Activated CD4-positive, alpha-beta T cell treated with anti-CD3 and anti-CD28 coated beads, Interleukin-2, amount 10 ng/mL, durations not matched to agents 7 days and 5 days (primary cell): ENCODE measurements at places on chromosomes 7 and 10.

- DNase-seq: no peak
These were observed 300.9 kb upstream of the MTPN start for GRCh38 chr7:136278057-136278456.

GRCh38 chr7:29127527-29127926, 18.8 kb downstream of the CPVL start:
- DNase-seq: no peak

DNA sequence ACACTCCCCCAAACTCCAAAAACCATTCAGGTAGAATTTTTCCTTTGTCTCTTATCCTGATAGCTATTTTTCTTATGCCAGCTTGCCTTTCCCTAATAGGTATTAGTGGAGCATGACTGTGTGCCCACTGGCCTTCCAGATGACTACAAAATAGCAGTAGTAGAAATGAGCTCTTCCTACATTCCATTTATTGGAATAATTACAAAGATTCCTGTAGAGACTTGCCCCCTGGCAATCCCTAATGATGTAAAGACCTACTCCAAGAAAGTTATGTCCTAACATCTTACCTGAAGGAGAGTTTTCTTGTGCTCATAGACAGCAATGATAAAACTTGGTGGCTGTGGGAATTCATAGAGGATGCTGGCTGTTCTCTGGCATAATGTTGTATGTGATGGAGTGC, 501.8 kb downstream of the GATA3 start:
- DNase-seq: no peak

DNA sequence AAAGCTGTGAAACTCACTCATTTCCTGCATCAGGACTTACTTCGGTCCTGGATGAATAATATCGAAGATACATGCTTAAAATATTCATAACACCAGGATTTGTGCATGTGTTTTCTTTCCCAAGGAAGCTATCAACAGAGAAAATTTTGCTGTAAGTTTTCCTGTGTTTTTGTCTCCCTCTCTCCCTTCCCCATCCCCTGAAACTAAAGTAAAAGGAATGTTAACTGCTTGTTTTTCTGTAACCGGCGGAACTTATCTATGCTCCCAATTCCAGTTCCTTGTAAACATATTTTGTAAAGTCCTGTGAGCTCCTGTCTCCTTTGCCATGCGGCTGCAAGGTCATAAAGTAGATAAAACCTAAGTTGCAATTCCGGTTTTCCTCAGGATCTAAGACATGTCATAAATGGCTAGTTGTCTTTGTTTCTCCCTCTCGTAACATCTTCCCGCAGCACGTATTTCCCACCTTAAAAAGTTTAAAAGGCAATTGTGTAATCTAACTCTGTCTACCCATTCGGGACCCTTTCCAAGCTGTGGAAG, 79.0 kb upstream of the POM121L12 start:
- DNase-seq: no peak

- peak; percentile 54 for DNase-seq
These were observed 951.6 kb downstream of the ANKRD7 start for GRCh38 chr7:119175911-119176627.

GRCh38 chr7:134505856-134506255, 21.5 kb upstream of the AKR1B10 start:
- no peak for DNase-seq

DNA sequence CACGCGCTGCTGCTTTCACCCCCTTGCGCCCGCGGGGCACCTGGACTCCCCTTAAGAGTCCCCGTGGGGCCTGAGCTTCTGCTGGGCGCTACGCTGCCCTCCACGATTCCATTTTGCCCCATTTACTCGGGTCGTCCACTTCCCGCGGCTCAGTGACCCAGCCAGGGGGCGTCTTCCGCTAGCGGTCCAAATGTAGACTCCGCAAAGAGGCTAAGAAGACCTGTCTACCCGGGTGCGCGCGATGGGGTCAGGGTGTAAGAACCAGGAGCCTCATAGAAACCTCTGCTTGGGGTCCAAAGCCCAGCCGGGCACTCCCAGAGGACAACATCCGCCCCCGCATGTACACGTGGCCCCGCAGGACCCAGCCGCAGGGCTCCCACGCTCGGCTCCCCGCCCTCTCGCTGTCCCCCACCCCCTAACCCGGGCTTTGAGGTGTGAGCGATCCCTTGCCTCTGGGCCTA, 5.2 kb upstream of the HMX2 start:
- no peak for DNase-seq

GRCh38 chr7:50184271-50184990, 91.4 kb upstream of the ZPBP start:
- no peak for DNase-seq

DNA sequence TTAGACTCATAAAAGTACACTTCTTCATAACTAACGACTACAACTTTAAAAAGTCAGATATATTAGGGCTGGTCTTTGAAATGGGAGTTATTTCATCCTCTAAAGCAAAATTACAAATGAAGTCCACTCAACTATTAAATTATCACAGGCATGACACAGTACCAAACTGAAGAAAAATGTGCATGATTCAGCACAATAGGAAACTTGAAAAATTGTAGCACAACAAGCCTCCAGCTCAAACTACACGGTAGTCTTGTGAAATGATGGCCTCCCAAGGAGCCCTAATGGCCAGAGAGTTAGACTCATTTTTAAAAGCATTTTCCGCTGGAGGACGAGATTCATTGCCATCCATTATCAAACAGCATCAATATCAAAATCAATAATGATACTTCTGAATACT, 76.4 kb downstream of the MAGI2 start:
- DNase-seq: no peak

DNA sequence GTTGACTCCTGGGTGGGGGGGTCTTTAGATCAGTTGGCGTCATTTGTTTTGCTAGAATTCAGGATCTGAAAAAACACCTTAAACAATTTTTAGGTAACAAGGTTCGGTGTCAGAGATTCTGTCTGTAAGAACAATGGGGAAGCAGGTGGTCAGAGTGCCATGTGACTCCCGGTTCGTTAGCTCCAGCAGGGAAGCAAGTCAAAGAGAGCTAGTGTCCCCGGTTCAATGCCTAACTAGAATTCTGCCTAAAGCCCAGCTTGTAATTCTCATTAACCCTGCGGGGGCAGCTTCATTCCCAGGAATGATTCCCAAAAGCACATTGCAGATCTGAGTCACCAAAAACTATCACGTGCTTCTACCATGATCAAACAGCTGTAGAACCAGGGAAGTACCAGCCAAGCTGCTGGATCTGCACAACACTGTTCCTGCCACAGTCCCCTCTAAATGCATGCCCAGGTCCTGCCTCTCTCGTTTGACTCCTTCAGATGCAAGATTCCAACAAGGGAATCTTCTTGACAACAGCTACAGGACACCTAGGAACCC, 664.3 kb upstream of the CELF2 start:
- no peak for DNase-seq

DNA sequence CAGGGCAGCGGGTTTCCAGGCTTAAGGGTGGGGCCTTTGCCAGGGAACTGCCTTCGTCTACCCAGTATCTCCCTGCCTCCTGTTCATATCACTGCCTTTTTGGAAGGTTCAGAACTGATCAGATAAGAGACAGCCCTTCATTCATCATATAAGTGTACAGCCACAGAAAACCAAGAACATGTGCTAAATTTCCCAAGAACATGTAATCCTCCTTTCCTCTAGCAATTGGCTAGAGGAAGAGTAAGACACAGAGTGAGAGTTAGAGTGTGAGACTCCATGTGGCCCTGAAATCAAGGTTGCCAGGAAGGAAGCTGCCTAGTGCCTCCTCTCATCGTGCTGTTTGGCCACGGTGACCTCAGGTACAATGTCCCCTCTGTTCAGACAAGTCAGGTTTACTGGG, 770.9 kb downstream of the TNS3 start:
- no peak for DNase-seq

- no peak for DNase-seq
These were observed 93.3 kb downstream of the EMX2 start for GRCh38 chr10:117635826-117636225.

GRCh38 chr10:97498841-97499560, at the start of gene UBTD1:
Gene UBTD1, plus strand, starts transcription at chr10:97498924. Its CDS starts 280 bp downstream, at chr10:97499204.
- peak; percentile 37 for DNase-seq

DNA sequence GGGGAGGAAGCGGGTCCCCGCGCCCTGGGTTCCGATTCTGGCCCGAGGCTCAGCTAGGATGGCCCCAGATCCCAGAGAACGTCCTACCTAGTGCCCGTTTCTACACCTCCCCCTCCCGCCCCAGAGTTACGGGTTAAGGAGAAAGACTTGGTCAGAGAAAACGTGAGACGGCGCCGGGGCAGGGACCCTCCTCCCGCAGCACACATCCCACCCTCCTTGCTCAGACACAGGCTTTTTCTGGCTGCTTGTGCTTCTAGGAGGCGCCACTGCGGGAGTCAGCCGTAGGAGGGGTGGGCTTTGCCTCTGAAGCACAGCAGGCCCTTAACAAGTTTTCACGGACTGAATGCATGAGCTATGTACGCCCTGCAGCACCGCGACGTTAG, 104.9 kb upstream of the LEP start:
- no peak for DNase-seq

- DNase-seq: no peak
These were observed 83.6 kb upstream of the ABI1 start for GRCh38 chr10:26944261-26944882.

DNA sequence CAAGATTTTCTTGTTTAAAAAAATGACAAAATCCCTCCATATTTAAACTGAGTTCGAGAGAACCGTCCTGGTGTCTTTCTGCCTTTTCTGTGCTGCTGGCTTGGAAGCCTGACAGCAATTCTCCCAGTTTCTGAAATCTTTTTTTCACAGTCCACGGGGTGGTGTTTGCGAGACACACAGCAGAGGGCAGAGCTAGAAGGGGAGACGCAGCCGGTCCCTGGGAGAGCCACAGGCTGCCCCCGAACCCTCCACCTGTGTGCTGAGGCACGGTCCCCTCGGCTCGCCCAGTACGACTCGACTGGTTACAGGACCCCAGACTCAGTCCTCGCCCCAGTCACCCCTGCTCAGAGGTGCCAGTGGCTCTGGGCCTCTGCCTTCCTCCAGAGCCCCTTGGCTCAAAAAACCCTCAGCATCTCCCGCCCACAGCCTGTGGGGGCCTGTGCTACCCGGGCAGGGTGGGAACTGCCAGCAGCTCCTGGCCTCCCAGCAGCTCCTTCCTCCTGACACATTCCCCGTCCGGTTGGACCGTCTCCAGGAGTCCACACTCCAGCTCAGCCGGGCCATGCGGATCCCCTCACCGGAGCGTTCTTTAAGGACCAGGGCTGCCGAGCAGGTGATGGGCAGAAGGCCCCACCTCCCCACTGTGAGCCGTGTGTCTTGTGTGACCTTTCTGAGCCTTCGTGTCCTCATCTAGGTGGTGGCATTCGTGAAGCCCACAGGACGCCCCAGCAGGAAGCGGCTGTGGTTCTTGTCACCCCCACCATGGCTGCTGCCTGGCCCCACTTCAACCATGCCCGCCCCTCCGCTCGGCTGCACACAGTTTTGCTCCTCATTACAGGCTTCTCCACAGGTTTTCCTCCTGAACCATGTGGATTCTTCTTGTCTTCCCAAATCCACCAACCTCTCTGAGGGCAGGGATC, 52.3 kb upstream of the EN2 start:
- no peak for DNase-seq

DNA sequence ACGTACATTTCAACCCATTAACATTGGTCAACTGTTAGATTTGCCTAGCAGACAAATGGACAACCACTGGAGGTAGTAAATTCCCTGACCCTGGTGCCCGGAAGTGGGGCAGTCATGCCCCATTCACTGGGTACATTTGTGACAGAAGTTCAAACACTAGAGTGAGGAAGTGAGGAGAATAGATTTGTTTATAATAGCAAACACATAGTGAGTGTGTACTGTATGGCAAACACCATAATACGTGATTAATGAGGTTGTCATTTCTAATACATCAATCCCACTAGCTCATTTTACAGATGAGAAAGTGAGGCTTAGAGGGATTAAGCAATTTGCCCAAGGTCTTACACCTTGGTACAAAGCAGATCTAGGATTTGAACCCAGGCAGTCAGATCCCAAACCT, 181.9 kb upstream of the MKLN1 start:
- no peak for DNase-seq

DNA sequence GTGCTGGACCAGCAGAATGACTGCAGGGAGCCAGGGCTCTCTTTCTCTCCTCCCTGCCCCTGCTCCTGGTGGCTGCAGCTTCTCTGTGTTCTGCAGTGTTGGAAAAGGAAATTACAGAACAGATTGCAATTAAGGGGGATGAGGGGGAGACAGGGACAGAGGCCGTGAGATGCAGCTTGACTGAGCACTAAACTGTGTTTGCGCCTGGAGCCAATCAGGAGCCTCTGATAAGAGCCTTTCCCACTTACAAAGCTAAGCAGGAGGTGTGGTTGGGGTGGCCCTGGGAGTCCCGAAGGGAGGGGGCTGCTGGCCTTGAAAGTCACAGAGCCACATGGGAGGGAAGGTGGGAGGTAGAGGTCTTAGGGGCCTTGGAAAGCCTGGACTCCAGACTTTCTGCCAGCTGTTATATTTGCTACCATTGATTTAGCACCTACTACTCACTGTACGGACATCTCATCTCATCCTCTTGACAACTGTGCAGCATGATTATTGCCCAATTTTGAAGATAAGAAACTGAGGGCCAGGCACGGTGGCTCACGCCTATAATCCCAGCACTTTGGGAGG, 26.7 kb downstream of the TRIM8 start:
- no peak for DNase-seq

DNA sequence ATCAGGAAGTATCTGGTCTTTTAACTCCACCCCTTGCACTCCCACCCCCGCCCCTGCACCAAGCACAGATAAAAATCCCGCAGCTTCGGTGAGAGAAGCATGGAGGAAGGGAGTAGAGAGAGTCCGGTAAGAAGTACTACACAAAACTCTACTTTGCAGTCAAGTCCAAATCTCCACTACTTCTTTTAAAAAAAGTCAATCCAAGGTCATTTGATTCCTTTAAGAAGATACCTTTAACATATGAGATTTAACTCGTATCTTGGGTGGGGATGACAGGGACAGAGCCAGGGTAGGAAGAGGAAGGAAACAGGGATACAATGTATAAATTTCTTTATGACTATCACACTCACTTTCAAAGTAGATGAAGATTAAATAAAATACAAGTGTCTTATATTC, 132.1 kb downstream of the NRBF2 start:
- DNase-seq: peak; percentile 41

DNA sequence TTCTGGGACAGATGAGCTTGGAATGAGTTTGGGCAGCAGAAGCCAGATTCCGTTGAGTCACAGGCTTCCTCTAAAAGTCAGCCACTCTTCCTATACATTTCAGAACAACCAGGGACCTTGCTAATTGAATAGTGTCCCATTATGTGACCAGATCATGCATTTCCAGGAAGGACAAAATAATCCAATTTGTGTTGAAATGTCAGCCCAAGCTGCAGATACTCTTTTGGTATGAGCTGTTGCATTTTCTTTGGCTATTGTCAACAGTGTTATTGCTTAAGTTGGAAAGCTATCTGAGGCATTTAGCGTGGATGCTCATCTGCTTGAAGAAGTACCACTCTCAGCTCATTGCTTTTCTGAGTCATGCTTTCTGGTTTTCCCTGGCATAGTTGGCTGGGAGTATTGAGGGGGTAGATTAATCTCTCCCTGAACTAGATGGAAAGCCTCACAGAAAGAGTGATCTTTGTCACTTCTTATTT, 223.7 kb upstream of the HABP2 start:
- DNase-seq: no peak

- no peak for DNase-seq
These were observed 3.8 kb downstream of the NEBL start for GRCh38 chr10:20893297-20893696.
